Endodermal cell (in vitro differentiated cells): ENCODE measurements at places on chromosomes 2 and 18. TPM values are rescaled to one million over a fixed set of nuclear protein-coding genes. Genes with fewer than 3 reads are reported as not detected.

The CCBE1 gene
- total RNA-seq: 2.9 and 4.2 TPM in 2 replicates

GRCh38 chr2:204670124-204670523 is 124.8 kb downstream of the PARD3B start:
- no peak for DNase-seq
- H3K4me1 ChIP-seq: peaks cover 7% of the 10 kb centered on the region
- H3K4me3 ChIP-seq: no peak overlapping the region
- H3K27me3 ChIP-seq: no peaks in the 10 kb centered on the region
- H3K27ac ChIP-seq: no peak overlapping the region

DNA sequence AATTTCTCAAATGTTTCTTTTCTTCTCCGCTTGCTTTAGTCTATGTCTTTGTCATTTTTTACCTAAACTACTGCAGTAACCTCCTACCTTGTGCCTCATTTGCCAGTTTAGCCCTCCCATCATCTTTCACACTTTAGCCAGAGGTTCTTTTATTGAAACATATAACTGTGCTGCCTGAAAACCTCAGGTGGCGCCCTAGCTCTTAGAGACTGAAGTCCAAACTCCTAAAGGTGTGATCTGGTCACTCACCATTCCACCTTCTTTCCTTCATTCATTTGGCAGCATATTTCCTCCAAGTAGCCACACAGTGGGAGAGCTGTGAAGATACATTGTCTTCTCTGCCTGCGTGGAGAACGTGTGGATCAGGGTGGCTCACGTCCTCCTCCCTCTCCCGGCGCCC is 98.2 kb upstream of the MAPRE2 start:
- no peaks in the 10 kb centered on the region for H3K36me3 ChIP-seq
- H3K27ac ChIP-seq: no peak overlapping the region
- peak; percentile 58 for DNase-seq
- no peak overlapping the region for H3K4me3 ChIP-seq

The CXCR1 gene
- total RNA-seq: not detected in 3 replicates

The IFIH1 gene
- total RNA-seq: 0.14 to 0.50 TPM (median 0.15 TPM) in 3 replicates

The IL18RAP gene
- not detected in 2 replicates for total RNA-seq
